ENCODE measurements at places on chromosomes 13 and 19. TPM values are rescaled to one million over a fixed set of nuclear protein-coding genes. Genes with fewer than 3 reads are reported as not detected.

ANGPTL8 gene
- not detected for total RNA-seq

ZNF625 gene
- 4.9 TPM for total RNA-seq

TMEM59L gene
- total RNA-seq: 0.49 TPM

SLITRK6 gene
- not detected for total RNA-seq

RNF17 gene
- not detected for total RNA-seq

PEAK3 gene
- total RNA-seq: 0.09 TPM

ANKLE1 gene
- 5.8 TPM for total RNA-seq

ADAMTS10 gene
- 9.6 TPM for total RNA-seq

CLDN10 gene
- total RNA-seq: not detected

LYL1 gene
- total RNA-seq: 6.3 TPM

GRCh38 chr19:35254341-35255297 is 5.8 kb downstream of the LSR start:
- peaks cover 29% of the 10 kb centered on the region for H3K4me1 ChIP-seq
- DNase-seq: no peak
- H3K36me3 ChIP-seq: peaks cover 4% of the 10 kb centered on the region
- H3K27ac ChIP-seq: no peak overlapping the region
- no peak overlapping the region for H3K4me3 ChIP-seq
- H3K27me3 ChIP-seq: peaks cover 3% of the 10 kb centered on the region

GRCh38 chr19:42363614-42364346 is 26.3 kb downstream of the CNFN start:
- no peak for DNase-seq
- H3K27ac ChIP-seq: no peak overlapping the region
- no peaks in the 10 kb centered on the region for H3K4me1 ChIP-seq
- H3K36me3 ChIP-seq: peaks cover 6% of the 10 kb centered on the region

DNA sequence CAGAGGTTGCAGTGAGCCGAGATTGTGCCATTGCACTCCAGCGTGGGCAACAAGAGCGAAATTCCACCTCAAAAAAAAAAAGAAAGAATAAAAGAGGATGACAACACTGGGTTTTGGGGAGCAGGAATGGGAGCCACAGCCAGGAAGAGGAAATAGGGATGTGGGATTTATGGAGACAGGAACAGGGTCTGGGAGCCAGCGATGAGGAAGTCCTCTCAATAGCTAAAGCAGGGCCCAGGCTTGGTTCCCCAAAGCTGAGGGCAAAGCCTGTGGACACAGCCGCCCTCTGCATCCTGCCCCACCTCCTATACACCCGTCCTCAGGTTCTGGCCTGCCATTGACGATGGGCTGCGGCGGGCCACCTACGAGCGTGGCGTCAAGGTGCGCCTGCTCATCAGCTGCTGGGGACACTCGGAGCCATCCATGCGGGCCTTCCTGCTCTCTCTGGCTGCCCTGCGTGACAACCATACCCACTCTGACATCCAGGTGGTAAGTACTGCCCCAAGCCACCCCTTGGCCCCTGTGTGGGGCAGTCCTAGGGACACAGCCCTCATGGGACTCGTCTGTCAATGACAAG is 13.6 kb downstream of the HIPK4 start:
- no peak overlapping the region for H3K4me3 ChIP-seq
- H3K36me3 ChIP-seq: no peaks in the 10 kb centered on the region
- no peaks in the 10 kb centered on the region for H3K27me3 ChIP-seq
- H3K4me1 ChIP-seq: no peaks in the 10 kb centered on the region

- no peaks in the 10 kb centered on the region for H3K4me1 ChIP-seq
- DNase-seq: peak; percentile 10
- no peaks in the 10 kb centered on the region for H3K36me3 ChIP-seq
These were observed 35.0 kb upstream of the VWA8 start for GRCh38 chr13:41995946-41996345.

GRCh38 chr19:5035793-5036697 is 67.1 kb downstream of the KDM4B start:
- H3K27ac ChIP-seq: no peak overlapping the region
- DNase-seq: no peak
- no peaks in the 10 kb centered on the region for H3K27me3 ChIP-seq
- H3K4me3 ChIP-seq: no peak overlapping the region

DNA sequence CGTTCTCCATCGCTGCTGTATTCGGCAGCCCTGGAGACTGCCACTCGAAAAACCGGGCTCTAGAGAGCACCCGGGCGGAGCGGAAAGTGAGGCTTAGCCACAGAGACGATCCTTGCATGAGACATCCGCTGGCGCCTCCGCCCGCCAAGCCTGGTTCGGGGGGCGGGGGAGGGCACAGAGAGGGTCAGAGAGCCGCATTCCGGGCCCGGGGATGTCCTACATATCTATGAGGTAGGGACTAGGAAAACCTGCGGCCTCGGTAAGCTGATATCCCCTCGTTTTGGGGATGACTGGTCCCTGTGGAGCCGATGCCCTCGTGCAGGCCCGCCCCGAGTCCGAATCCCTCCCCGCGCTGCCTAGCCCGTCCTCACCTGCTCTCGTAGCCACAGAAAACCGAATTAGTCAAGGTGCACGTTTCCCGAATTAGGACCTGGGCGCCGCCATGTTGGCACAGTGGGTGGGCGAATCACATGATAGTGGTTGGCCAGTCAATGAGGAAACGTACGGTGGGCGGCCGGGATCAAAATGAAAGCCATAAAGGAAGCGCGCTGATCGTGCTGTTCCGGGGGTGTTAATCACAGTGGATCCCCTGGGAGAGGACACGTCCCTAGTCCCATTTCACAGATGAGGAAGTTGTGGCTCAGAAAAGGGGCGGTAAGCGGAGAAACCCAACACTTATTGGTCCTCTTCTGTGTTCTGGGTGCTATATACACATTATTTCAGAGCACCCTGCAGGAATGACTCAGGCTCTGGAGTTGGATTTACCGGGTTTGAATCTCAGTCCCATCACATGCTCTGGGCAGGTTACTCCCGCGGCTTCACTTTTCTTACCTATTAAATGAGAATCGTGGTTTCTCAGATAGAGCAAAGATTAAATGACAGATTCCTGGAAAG is at the start of gene TRMT1:
TSS of gene TRMT1 (minus strand) at position 459 of the 894 bp plus-strand sequence. CDS start at position 118, 341 bp downstream.
- H3K36me3 ChIP-seq: no peaks in the 10 kb centered on the region
- H3K4me1 ChIP-seq: peaks cover 41% of the 10 kb centered on the region
- peak; percentile 94 for DNase-seq
- peak within 1 kb of the TSS; percentile 92 for H3K4me3 ChIP-seq
- no peaks in the 10 kb centered on the region for H3K27me3 ChIP-seq

DNA sequence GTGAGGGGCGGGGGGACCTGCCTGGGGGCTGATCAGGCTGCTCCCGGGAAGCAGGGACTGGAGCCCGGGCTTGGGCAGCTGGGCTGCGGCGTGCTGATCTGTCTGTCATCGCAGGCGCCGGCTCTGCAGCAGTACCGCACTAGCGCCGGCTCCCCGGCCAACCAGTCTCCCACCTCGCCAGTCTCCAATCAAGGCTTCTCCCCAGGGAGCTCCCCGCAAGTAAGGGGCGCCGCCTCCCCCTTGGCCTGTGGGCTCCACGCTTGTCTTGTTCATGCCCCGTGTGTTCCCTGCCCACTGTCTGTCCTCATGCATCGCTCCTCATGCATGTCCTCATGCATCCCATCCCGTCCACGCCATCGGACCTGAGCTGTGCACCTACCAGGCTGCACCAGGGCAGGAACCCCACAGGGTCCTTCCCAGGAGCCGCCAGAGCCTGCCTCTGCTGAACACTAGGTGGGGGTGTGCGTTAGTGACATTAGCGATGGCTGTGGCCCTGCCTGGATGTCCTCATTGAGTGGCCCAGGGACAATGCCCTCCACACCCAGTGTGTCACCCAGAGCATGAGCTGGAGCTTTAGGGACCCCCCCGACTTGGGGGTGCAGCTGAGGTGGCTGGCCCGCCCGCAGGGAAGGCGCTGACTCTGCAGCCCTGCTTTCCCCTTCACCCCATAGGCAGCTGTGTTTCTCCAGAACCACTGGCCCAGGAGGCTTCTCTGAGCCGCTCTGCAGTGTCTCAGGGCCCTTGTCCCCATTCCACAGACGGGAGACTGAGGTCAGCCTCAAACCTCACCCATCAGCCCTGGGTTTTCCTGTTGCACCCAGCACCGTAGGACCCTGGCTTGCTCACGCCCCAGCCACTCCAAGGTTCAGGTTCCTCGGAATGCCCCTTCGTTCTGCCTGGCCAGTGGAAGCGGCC is 19.5 kb downstream of the COMP start:
- H3K36me3 ChIP-seq: no peaks in the 10 kb centered on the region
- DNase-seq: no peak
- no peak overlapping the region for H3K4me3 ChIP-seq
- no peak overlapping the region for H3K27ac ChIP-seq
- H3K4me1 ChIP-seq: peaks cover 5% of the 10 kb centered on the region
- no peaks in the 10 kb centered on the region for H3K27me3 ChIP-seq

- peaks cover 4% of the 10 kb centered on the region for H3K4me1 ChIP-seq
- H3K27ac ChIP-seq: no peak overlapping the region
- no peaks in the 10 kb centered on the region for H3K36me3 ChIP-seq
- DNase-seq: no peak
- H3K4me3 ChIP-seq: no peak overlapping the region
- no peaks in the 10 kb centered on the region for H3K27me3 ChIP-seq
These were observed 216.8 kb downstream of the TM9SF2 start for GRCh38 chr13:99717959-99718674.

GRCh38 chr19:6577476-6578125 is 13.3 kb downstream of the CD70 start:
- H3K27ac ChIP-seq: no peak overlapping the region
- no peaks in the 10 kb centered on the region for H3K36me3 ChIP-seq
- H3K4me1 ChIP-seq: peaks cover 7% of the 10 kb centered on the region

- H3K36me3 ChIP-seq: no peaks in the 10 kb centered on the region
- H3K27me3 ChIP-seq: peaks cover 5% of the 10 kb centered on the region
- H3K4me3 ChIP-seq: no peak overlapping the region
These were observed 114.9 kb upstream of the EDNRB start for GRCh38 chr13:78033509-78033908.

- peak overlapping the region; percentile 90 for H3K27ac ChIP-seq
- H3K27me3 ChIP-seq: no peaks in the 10 kb centered on the region
- peaks cover 69% of the 10 kb centered on the region for H3K4me1 ChIP-seq
- peaks cover 13% of the 10 kb centered on the region for H3K36me3 ChIP-seq
- no peak for DNase-seq
- peak overlapping the region; percentile 93 for H3K4me3 ChIP-seq
These were observed 518 bp downstream of the FLT3LG start for GRCh38 chr19:49474542-49474924.

- peaks cover 6% of the 10 kb centered on the region for H3K4me1 ChIP-seq
- peaks cover 3% of the 10 kb centered on the region for H3K36me3 ChIP-seq
- H3K27me3 ChIP-seq: no peaks in the 10 kb centered on the region
- H3K4me3 ChIP-seq: no peak overlapping the region
- DNase-seq: peak; percentile 85
These were observed 12.4 kb downstream of the TMEM143 start for GRCh38 chr19:48351341-48351752.

- H3K4me3 ChIP-seq: no peak overlapping the region
- peaks cover 11% of the 10 kb centered on the region for H3K4me1 ChIP-seq
- H3K27me3 ChIP-seq: no peaks in the 10 kb centered on the region
- no peak for DNase-seq
These were observed 7.1 kb downstream of the RYR1 start for GRCh38 chr19:38440592-38440991.

DNA sequence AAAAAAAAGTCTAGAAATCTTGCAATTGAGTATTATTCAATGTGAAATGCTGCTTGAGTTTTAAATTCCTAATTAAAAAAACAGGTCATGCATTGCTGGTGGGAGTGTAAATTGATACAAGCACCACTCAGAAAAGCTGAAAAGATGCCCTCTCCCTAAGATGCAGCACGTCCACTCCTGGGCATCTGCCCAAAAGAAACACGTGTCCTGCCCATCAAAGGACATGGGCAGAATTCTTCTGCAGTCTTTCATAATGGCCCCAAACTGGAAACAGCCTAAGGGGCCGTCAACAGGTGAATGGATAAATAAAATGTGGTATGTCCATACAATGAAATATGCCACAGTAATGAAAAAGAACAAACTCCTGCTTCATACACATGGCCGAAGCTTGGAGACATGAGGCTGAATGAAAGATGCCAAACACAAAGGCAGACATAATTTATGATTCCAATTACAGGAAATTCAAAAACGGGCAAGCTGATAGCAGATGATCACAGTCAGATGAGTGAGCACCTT is 7.8 kb downstream of the POU2F2 start:
- peak overlapping the region; percentile 17 for H3K27ac ChIP-seq
- H3K27me3 ChIP-seq: no peaks in the 10 kb centered on the region
- no peak for DNase-seq
- no peak overlapping the region for H3K4me3 ChIP-seq
- peaks cover 64% of the 10 kb centered on the region for H3K4me1 ChIP-seq

DNA sequence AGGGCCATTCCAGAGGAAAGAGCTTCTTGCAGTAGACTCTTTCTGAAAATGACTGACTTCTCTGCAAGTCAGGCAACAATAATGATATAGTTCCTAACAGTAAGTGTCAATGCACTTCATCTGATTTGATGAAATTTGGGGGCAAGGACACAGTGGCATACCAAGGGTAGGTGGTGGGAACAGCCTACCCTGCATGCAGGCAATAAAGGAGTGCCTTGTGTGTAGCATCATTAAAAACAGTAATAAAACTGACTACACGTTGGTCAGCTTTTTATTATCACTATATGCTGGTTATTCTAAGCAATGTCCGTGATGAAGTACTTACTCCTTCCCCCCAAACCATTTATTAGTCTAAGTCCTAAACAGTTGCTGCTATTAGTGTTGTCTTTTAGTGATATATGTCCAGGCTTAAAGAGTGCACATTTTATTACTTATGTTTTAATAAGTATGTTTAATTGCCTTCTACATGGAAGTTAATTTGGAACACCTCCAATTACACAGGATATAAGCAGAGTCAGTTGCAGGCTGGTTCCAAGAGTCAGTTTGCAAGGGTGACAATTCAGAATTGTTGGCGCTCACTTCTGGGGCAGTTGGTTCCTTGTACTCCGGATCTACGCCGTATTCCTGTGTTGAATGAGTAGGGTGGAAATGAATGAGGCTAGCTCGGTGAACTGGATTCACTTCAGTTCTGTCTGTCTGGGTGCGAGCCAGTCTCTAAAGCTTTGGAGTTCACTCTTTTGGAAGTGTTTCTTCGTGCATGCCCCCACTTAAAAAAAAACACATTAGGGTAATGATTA is 84.0 kb downstream of the RGCC start:
- H3K27me3 ChIP-seq: no peaks in the 10 kb centered on the region
- H3K27ac ChIP-seq: no peak overlapping the region
- no peak overlapping the region for H3K4me3 ChIP-seq
- peaks cover 3% of the 10 kb centered on the region for H3K36me3 ChIP-seq

- peak overlapping the region; percentile 56 for H3K4me3 ChIP-seq
- H3K27ac ChIP-seq: no peak overlapping the region
- peaks cover 5% of the 10 kb centered on the region for H3K27me3 ChIP-seq
These were observed 167.0 kb downstream of the COG6 start for GRCh38 chr13:39822437-39822836.
